IMR-90 (cell line): ENCODE measurements at places on chromosomes 2 and 18. TPM values are rescaled to one million over a fixed set of nuclear protein-coding genes. Genes with fewer than 3 reads are reported as not detected.

The ATP6V1B1 gene
- 1.3 and 1.4 TPM in 2 replicates for polyA plus RNA-seq

The PDE6D gene
- 24.3 and 24.7 TPM in 2 replicates for polyA plus RNA-seq

The ZNF521 gene
- polyA plus RNA-seq: 21.5 and 30.2 TPM in 2 replicates

The ANKRD30B gene
- polyA plus RNA-seq: not detected in 2 replicates

The ACMSD gene
- polyA plus RNA-seq: not detected in 2 replicates
